ENCODE measurements at places on chromosomes 11 and 22.
A peak's percentile ranks its signal among the peaks of the same experiment; 100 is the strongest.

GRCh38 chr22:47062126-47062525 is 299.7 kb downstream of the TBC1D22A start:
- no peak overlapping the region for H3K27ac ChIP-seq
- no peak for DNase-seq
- no peak overlapping the region for H3K4me3 ChIP-seq
- H3K4me1 ChIP-seq = no peaks in the 10 kb centered on the region
- no peaks in the 10 kb centered on the region for H3K27me3 ChIP-seq

DNA sequence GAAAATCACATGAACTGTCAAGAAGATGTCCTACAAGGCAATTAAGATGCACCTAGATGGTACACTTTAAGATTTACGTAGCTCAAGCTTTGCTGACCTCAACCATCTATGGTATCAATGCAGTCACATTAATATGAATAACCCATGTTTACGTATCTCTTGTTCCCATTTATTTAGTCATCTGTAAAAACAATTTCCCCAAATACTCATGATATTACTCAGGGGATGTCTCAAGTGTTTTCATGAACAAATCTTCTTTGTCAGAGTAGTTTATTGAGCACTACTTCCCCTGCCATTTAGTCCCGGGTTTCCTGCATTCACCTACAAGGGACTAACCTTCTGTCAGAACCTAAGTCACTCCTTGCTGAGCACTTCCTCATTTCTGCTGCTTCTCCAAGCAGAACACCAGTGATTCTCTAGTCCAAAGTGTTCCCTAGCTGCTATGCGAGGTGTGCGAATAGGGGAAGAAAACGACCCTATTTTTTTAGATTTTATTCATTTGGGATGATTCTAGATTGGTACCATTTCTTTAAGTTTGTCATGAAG is 554.3 kb upstream of the LRRC4C start:
- H3K36me3 ChIP-seq = no peaks in the 10 kb centered on the region
- no peak overlapping the region for H3K27ac ChIP-seq
- H3K4me3 ChIP-seq = no peak overlapping the region
- H3K4me1 ChIP-seq = no peaks in the 10 kb centered on the region

DNA sequence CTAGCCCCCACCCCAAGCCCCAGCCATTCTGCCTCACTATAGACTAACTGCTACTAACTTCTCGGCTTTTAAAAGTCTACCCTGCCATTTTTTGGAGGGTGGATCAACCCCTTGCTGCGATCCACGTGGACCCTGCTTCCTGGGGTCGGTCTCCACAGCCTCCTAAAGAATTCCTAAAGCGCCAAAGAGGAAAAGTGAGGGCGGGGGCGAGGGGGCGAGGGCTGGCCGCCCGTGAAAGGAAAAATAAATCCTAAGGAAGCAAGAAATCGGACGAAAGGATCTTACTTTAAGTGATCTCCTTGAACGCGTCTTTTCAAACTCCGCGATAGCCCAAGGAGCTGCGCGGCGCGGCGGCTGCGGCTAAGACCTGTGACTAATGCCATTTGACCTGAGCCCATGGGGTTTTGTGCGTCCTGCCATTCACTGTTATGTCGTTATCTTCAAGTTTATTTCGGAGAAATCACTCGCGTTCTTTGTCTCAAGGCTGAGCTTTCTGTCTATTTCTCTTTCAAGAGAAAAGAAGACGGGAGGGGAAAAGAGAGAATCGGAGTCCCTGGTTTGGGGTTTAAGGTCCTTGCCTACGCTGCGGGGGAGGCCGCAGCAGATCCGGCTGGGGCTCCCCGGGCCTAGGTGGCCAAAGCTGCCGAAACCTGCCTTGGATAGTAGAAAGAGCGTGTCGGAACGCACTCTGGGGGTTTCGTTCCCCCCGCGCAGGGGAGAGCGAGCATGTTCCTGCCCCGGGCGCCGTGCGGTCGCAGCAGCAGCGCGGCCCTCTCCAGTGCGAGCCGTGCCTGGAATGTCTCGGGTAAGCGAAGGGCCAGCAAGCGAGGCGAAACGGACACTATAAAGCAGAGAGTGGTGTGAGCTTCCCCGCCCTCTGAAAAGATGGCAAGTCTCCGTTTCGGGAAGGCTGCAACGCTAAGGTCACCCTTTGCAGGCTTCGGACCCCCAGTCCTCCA is 2.8 kb upstream of the DBX1 start:
- H3K4me1 ChIP-seq = peaks cover 5% of the 10 kb centered on the region
- H3K4me3 ChIP-seq = peak overlapping the region; percentile 18
- DNase-seq = no peak
- no peaks in the 10 kb centered on the region for H3K27me3 ChIP-seq
- H3K36me3 ChIP-seq = no peaks in the 10 kb centered on the region

GRCh38 chr11:120914021-120914420 is 109.9 kb upstream of the TBCEL start:
- no peaks in the 10 kb centered on the region for H3K36me3 ChIP-seq
- DNase-seq = no peak
- H3K27ac ChIP-seq = no peak overlapping the region
- H3K4me3 ChIP-seq = no peak overlapping the region

DNA sequence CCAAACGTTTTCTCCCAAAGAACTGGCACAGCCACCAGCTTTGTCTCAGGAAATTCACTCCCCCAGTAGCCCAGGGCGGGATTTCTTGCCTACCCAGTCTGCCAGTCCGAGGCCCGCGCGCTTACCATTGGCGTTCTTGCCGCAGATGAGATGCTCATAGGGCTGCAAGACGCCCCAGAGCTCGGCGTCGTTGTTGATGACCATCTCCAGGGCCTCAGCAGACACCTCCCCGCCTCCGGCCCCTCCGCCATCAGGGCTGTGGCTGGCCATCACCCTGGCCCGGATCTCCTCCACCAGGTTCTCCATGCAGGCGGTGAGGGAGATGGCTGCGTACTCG is 1.3 kb downstream of the ABTB2 start:
- peaks cover 14% of the 10 kb centered on the region for H3K4me1 ChIP-seq
- H3K27me3 ChIP-seq = no peaks in the 10 kb centered on the region
- no peak overlapping the region for H3K27ac ChIP-seq
- H3K36me3 ChIP-seq = no peaks in the 10 kb centered on the region
- DNase-seq = peak; percentile 25

DNA sequence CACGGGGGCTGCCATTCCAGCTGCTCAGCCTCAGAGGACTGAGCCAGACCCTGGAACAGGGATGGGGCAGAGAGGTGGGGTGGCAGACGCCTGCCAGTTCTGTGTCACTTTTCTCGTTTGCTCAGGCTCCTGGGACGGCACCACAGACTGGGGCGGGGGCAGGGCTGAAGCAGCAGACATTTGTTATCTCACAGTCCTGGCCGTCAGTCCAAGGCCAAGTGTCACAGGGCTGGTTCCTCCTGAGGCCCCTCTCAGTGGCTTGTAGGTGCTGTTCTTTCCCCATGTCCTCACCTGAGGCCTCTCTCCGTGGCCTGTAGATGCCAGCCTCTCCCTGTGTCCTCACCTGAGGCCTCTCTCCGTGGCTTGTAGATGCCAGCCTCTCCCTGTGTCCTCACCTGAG is 24.7 kb downstream of the TPCN2 start:
- DNase-seq = peak; percentile 79
- H3K4me3 ChIP-seq = no peak overlapping the region
- no peaks in the 10 kb centered on the region for H3K36me3 ChIP-seq
- peaks cover 17% of the 10 kb centered on the region for H3K4me1 ChIP-seq
- no peaks in the 10 kb centered on the region for H3K27me3 ChIP-seq

DNA sequence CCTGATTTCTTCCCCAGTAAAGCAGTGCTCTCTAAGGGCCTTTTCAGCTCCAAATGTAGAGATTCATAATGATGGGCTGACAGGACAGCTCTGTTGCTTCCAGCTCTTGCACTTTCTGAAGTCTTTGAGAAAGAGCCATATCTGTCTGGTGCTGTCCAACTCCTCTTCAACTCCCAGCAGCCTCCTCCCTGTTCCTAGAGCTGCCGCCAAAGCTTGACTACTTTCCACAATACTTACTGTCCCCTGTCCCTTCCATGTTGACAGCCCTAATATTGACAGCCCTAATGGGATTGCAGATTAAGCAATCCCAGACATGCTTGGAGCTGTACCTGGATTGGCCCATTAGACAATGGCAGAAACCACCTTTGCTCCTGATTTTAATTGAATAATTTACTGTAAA is 29.6 kb downstream of the INSC start:
- no peak overlapping the region for H3K4me3 ChIP-seq
- H3K27ac ChIP-seq = no peak overlapping the region
- no peaks in the 10 kb centered on the region for H3K27me3 ChIP-seq

DNA sequence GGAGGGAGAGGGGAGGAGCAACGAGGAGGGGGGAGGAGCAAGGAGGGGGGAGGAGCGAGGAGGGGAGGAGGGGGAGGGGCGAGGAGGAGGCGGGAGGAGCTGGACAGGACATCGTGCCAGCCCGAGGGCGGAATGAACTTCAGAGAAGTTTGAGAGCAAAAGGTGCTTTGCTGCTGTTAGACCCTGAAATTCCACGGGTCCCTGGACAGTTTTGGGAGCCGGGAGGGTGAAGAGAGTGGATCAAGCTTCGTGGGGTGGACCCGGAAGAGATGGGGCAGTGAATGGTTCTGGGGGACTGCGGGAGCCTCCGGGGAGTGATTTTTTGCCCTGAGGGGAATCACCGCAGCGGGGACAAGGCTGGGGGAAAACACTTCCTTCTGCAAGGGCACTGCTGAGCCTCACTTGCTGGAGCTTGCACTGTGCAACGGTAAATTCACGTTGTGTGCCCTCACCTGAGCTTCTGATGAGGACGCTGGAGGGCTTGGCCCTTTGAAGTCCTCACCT is 10.7 kb upstream of the NLRP6 start:
- H3K4me1 ChIP-seq = no peaks in the 10 kb centered on the region
- H3K4me3 ChIP-seq = peak overlapping the region; percentile 34
- H3K36me3 ChIP-seq = no peaks in the 10 kb centered on the region

DNA sequence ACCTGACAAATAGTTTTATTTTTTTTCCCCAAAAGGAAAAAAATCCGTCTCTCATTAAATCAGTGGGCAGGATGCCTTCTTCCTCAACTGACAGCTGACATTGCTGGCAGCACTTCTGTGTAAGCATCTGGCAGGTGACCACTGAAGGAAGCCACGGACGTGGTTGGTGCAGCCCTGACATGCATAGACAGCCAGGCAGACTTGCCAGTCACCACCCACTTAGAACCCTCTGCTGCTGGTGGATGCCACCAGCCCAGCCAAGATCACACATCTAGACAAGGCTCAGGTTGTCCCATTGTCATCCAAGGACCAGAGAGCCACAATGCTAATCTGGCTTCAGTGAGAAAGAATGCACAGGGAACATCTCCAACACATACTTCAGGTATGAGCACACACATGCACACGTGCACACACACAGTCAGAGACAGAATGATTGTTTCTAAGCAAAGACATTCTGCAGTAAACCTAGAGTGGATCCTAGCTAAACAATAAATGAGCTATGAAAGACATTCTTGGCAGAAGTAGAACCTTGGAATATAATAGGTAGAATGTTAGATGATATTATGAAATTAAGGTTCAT is 49.8 kb upstream of the BMAL1 start:
- peaks cover 14% of the 10 kb centered on the region for H3K4me1 ChIP-seq
- no peak overlapping the region for H3K27ac ChIP-seq
- no peak overlapping the region for H3K4me3 ChIP-seq
- no peak for DNase-seq

DNA sequence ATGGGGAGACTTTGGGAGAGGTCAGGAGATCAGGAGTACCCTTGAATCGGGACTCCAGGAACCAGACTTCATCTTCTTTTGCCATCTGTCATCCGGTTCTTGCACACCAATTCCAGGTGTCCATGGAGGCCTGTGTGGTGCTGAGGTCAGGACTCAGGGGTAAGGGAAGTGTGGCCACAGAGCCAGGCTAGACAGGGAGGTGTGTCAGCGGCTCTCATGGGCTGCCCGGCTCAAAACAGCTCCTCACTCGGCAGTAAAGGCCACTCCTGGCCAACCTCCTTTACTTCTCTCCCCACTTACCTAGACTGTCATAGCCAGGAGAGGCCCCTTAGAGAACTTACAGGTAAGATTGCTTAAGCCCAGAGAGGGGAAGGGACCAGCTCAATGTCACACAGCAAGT is 75.7 kb upstream of the NECTIN1 start:
- no peaks in the 10 kb centered on the region for H3K27me3 ChIP-seq
- H3K4me3 ChIP-seq = no peak overlapping the region
- DNase-seq = no peak
- H3K27ac ChIP-seq = no peak overlapping the region

DNA sequence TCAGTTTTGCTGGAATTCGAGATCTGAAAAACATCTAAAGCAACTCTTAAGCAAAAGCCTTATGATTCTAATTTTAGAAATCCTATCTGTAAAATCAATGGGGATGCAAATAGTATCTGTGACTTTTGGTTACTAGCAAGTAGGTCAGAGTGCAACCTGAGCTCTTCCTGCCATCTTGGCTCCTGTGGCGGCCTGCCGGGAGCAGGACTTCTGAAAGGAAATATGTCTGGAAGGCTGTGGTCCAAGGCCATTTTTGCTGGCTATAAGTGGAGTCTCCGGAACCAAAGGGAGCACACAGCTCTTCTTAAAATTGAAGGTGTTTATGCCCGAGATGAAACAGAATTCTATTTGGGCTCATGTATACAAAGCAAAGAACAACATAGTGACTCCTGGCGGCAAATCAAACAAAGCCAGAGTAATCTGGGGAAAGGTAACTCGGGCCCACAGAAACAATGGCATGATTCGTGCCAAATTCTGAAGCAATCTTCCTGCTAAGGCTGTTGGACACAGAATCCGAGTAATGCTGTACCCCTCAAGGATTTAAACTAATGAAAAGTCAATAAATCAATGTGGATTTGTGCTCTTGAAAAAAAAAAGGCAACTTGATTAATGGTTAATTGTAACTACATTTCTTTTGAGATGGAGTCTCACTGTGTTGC is 1.7 kb downstream of the SAMM50 start:
- no peaks in the 10 kb centered on the region for H3K36me3 ChIP-seq
- peaks cover 18% of the 10 kb centered on the region for H3K4me1 ChIP-seq
- no peak overlapping the region for H3K4me3 ChIP-seq
- no peak overlapping the region for H3K27ac ChIP-seq
- no peaks in the 10 kb centered on the region for H3K27me3 ChIP-seq

- H3K27me3 ChIP-seq = no peaks in the 10 kb centered on the region
- no peak for DNase-seq
- no peaks in the 10 kb centered on the region for H3K4me1 ChIP-seq
- H3K27ac ChIP-seq = no peak overlapping the region
- no peak overlapping the region for H3K4me3 ChIP-seq
- H3K36me3 ChIP-seq = no peaks in the 10 kb centered on the region
Measured at GRCh38 chr11:123286761-123287160, 91.7 kb upstream of the CLMP start.

DNA sequence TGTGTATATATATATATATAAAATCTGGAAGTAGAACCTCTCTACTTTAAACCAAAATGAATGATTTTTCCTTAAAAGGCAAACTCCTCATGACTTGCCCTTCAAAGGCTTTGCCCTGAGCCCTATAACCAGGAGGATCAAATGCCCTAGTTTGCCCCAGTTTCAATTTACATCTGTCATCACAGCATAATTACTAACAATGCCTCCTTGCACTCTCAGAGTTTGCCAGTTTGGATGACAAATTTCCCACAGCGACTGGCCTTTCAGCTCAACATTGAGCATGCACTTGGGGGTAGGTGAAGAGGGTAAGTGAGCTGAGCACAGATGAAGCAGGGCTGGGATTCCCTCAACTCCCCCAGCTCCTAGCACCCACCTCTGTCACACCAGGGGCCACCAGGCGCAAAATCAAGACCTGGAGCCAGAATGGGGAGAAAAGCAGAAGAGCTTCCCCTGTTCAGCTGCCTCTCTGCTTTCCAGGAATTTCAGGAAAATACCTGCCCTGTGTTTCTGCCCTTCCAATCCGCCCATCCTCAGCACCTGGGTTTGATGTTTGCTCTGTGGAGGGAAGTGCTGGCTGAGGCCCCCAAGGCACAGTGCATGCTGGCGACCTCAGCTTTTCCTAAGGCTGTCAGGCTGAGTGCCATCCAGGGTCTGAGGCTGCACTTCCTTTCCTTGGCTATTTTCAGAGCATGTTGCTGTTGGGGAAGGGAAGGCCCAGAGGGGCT is 67.5 kb downstream of the ADAMTS15 start:
- no peak overlapping the region for H3K27ac ChIP-seq
- DNase-seq = no peak
- H3K4me3 ChIP-seq = no peak overlapping the region
- H3K27me3 ChIP-seq = no peaks in the 10 kb centered on the region

Data from testis (tissue), 5 donors.